Thoracic aorta (tissue), 2 donors: ENCODE measurements at places on chromosomes 7 and 10. TPM values are rescaled to one million over a fixed set of nuclear protein-coding genes. Genes with fewer than 3 reads are reported as not detected.

WDR91 gene
- total RNA-seq = 78.3 TPM

DNA sequence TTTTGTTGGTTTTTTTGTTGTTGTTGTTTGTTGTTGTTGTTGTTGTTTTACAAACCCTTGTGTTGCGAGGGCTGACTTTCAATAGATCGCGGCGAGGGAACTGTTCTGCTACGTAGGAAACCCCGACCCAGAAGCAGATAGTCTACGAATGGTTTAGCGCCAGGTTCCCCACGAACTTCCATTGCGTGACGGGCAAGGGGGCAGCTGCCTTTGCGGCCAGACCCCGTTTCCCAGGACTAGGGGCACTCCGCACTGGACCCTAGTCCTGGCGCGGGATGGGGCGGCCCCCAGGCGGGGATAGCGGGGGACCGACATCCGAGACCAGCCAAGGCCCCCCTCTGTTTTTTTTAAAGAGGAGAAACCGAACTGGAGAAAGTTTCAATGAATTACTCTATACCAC, 119.6 kb downstream of the LRRTM3 start:
- no peak for DNase-seq

- DNase-seq = no peak
Measured at GRCh38 chr7:141145630-141145982, 71.7 kb downstream of the TMEM178B start.

DNA sequence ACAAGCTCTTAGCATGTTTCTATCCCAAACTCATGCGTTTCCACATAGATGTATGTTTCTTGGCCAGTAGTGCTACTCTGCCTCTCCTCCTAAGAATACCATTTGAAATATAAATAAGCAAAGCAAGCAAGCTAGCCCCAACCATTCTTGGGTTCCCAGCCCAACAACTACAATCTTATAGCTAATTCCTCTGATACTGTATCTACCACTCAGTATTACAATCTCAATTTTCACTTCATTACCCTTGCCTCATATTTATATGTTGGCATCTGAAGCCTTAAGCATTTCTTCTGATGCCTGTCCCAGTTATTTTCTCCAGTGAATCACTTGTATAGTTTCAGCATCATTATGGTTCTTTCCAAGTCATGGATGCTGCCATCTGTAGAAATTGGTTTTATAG, 181.1 kb downstream of the ST7 start:
- DNase-seq = no peak

PNLIP gene
- total RNA-seq = not detected

- no peak for DNase-seq
Measured at GRCh38 chr10:71644307-71645180, 75.0 kb downstream of the C10orf105 start.

DNA sequence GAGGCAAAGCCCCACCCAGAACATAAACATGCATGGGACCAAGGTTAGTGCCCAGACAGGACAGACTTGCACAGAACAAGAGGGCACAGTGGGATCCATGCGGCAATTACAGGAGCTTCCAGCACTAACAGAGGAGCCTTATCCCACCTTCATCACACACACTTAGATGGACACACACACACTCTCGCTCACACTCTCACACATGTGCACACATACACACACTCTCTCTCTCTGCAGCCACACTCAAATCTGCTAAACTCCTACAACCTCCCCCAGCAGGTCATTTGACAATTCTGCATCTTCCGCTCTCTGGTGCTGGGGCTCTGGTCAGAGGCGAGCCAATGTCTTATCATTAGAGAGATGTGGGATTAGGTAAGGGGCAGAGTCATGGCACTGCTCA, 120.5 kb downstream of the UBE2H start:
- DNase-seq = no peak

DNA sequence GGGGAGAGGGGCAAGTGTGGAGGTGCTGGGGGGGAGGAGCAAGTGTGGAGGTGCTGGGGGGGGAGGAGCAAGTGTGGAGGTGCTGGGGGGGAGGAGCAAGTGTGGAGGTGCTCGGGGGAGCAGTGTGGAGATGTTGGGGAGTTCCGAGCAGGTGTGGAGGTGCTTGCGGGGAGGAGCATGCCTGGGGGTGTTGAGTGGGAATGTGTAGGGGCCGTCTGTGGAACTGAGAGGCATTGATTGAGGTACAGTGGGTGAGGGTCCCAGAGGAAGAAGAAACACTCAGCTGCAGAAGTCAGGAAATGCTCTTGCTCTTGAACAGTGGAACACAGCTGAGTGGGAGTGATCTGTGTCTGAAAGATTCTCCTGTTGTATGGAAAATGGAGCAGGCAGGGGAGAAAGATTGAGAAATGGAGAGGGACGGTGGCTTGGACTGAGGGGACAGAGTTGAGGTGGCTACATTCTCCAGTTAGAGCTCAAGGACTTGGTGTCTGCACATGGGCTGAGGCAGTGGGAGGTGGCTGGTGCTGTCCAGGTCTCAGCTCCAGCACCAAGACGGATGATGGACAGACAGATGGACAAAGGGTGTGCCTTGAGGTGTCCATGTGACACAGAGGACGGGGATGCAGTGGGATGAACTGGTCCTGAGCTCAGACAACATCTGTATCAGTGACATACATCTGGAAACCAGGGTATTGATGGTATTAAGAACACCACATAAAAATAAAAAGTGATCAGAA, 25.2 kb upstream of the NCAPG2 start:
- DNase-seq = no peak
